ENCODE measurements at places on chromosomes 5 and 9. TPM values are rescaled to one million over a fixed set of nuclear protein-coding genes. Genes with fewer than 3 reads are reported as not detected.

FAM221B gene
- total RNA-seq: not detected

WWC1 gene
- 81.9 TPM for total RNA-seq

RGS14 gene
- 14.2 TPM for total RNA-seq

SLC6A19 gene
- not detected for total RNA-seq

SOHLH1 gene
- total RNA-seq: not detected
